Thoracic aorta (tissue), 2 donors: ENCODE measurements at places on chromosomes 16 and 17. TPM values are rescaled to one million over a fixed set of nuclear protein-coding genes. Genes with fewer than 3 reads are reported as not detected.

PRSS22 gene
- not detected for total RNA-seq

SLC5A10 gene
- not detected for total RNA-seq

CDRT15 gene
- total RNA-seq = not detected

MYH2 gene
- 11.9 TPM for total RNA-seq

RASL10B gene
- 24.1 TPM for total RNA-seq

KRTAP9-8 gene
- not detected for total RNA-seq

MAPK8IP3 gene
- 111 TPM for total RNA-seq

SLC7A6 gene
- total RNA-seq = 125 TPM

OSGIN1 gene
- total RNA-seq = 3.7 TPM

PAFAH1B1 gene
- total RNA-seq = 102 TPM

RDM1 gene
- not detected for total RNA-seq

VAT1L gene
- 10.4 TPM for total RNA-seq

ABCC12 gene
- total RNA-seq = not detected

WNK4 gene
- total RNA-seq = not detected
